D721Med (cell line): ENCODE measurements at places on chromosomes 16 and 17.

GRCh38 chr17:58533616-58534188 is 19.3 kb upstream of the MTMR4 start:
- no peak for DNase-seq

GRCh38 chr17:56694825-56695224 is 101.3 kb downstream of the NOG start:
- no peak for DNase-seq

GRCh38 chr17:17186051-17186450 is 20.1 kb downstream of the PLD6 start:
- DNase-seq = no peak

DNA sequence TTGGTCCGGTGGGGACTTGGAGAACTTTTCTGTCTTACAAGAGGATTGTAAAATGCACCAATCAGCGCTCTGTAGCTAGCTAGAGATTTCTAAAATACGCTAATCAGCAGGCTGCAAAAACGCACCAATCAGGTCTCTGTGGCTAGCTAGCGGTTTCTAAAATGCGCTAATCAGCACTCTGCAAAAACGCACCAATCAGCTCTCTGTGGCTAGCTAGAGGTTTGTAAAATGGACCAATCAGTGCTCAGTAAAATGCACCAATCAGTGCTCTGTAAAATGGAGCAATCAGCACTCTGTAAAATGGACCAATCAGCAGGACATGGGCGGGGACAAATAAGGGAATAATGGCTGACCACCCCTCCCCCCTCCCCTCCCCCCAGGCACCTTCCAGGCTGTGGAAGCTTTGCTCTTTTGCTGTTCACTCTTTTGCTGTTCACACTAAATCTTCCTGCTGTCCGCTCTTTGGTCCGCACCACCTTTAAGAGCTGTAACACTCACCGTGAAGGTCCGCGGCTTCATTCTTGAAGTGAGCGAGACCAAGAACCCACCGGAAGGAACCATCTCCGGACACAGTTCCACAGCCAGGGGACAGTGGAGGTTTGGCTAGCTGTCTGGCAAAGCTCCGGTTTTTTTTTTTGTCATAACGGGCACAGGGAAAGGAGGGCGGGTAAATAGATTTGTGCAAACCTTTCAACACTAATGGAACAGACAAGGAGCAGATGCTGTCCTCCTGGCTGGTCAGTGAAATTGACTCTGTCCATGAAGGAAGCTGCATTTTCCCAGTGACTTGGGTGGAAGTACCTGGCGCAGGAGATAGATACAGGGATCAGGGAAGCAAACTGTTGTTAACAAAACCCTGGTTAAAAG is 8.3 kb downstream of the PITPNC1 start:
- no peak for DNase-seq

- DNase-seq = no peak
These were observed 13.6 kb downstream of the TOX3 start for GRCh38 chr16:52533296-52533695.

DNA sequence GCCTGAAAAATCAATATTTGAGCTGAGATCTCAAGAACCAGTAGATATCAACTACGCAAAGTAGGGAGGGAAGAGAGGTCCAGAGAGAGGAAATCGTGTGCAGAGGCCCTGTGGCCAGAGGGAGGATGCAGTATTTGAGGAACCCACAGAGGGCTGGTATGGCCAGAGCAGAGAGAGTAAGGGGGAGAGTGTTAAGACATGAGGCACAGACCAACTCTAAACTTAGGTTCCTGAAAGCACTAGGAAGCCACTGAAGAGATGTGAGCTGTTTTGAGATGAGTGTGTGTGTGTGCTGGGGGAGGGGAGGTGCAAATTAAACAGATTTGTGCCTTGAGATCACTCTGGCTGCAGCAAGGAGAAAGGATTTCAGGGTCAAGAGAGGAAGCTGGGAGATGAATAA is 10.9 kb downstream of the SLC13A2 start:
- DNase-seq = no peak

GRCh38 chr16:11329891-11330290 is 15.4 kb upstream of the RMI2 start:
- DNase-seq = no peak

DNA sequence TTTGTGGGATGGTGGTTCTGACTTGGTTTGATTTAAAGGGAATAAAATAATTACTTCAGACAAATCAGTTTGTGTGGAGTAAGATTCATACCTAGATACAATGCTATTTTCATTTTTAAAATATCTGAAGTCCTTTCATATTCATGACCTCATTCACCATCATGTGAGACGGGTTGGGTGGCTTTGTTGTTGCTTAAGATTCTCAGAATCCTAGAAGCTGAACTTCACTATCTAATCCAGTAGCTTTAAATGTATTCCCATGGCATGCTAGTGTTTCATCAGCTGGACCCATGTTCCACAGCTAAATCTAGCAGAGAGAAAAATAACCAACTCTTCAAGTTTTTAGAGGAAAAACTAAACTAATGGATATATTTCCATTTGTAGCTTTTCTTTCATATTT is 2.7 kb upstream of the AMFR start:
- no peak for DNase-seq

DNA sequence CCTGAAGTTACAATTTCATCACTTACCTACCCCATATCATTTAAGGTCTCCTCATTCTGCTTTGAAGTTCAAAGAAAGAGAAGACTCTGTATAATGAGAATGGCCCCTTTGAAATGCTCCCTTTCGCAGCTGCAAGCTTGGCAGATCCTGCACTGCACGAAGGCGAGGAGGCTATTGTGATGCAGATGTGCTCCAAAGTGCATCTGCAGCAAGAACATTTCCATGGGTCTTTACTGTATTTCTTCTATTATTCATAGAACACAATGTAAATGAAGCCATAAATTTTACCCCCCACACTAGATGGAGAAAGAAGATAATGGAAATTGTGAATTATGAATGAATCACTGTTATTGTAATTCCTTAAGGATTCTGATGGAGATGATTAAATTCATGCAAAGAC is 178.7 kb downstream of the CHD9NB start:
- no peak for DNase-seq

DNA sequence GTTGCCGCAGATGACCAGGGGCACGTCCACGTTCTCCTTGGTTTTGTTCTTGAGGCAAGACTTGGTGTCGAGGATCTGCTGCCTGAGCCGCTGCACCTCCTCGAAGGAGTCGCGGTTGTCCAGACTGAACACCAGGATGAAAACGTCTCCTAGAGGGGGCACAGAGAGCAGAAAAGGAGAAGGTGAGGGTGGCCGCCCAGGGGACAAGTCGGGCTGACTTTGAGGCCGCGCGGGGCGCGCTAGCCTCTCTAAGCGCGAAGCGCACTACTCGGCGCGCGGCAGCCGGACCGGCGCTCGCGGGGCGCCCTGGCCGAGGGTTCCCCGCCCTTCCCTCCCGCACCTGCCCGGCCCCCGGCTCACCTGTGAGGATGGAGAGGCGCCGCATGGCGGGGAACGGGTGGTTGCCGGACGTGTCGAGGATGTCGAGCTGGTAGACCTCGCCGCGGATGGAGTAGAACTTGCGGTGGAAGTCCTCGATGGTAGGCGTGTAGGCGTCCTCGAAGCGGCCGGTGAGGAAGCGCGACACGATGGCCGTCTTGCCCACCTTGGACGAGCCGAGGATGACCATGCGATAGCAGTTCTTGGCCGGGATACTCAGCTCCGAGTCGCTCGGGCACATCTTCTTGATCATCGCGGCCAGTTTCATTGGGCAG is 533 bp downstream of the RASD1 start:
- DNase-seq = no peak

- no peak for DNase-seq
These were observed 20.0 kb upstream of the FA2H start for GRCh38 chr16:74794668-74795067.

- no peak for DNase-seq
These were observed 4.8 kb upstream of the HOXB8 start for GRCh38 chr17:48619826-48620449.

- no peak for DNase-seq
These were observed 33.3 kb downstream of the MSI2 start for GRCh38 chr17:57289613-57290012.

GRCh38 chr17:44211281-44212265 is 7.9 kb downstream of the UBTF start:
- DNase-seq = no peak

GRCh38 chr17:56034197-56034635 is 119.1 kb upstream of the ANKFN1 start:
- no peak for DNase-seq

- DNase-seq = no peak
These were observed 75.9 kb upstream of the TNRC6C start for GRCh38 chr17:77882481-77883212.

GRCh38 chr17:6660101-6660500 is 8.5 kb downstream of the C17orf100 start:
- no peak for DNase-seq

DNA sequence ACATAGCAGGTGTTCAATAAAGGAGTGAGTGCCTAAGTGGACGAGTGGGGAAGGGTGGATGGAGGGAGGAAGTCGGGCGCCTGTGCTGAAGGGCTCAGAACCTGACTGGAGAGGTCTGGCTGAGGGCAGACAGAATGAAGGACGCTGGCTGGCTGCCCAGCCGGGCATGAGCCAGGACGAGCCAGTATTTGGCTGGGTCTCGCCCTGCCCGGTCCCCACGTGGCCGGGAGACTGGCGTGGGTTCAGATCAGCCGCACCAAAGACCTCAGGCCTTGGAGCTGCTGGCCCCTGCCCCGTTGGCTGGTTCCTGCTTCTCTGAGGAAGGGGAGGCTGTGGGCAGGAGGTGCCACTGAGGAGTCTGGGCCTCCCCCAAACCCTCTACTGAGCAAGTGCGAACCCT is 79.8 kb downstream of the ENGASE start:
- DNase-seq = no peak

GRCh38 chr17:75307957-75308731 is 18.9 kb upstream of the SLC25A19 start:
- no peak for DNase-seq

DNA sequence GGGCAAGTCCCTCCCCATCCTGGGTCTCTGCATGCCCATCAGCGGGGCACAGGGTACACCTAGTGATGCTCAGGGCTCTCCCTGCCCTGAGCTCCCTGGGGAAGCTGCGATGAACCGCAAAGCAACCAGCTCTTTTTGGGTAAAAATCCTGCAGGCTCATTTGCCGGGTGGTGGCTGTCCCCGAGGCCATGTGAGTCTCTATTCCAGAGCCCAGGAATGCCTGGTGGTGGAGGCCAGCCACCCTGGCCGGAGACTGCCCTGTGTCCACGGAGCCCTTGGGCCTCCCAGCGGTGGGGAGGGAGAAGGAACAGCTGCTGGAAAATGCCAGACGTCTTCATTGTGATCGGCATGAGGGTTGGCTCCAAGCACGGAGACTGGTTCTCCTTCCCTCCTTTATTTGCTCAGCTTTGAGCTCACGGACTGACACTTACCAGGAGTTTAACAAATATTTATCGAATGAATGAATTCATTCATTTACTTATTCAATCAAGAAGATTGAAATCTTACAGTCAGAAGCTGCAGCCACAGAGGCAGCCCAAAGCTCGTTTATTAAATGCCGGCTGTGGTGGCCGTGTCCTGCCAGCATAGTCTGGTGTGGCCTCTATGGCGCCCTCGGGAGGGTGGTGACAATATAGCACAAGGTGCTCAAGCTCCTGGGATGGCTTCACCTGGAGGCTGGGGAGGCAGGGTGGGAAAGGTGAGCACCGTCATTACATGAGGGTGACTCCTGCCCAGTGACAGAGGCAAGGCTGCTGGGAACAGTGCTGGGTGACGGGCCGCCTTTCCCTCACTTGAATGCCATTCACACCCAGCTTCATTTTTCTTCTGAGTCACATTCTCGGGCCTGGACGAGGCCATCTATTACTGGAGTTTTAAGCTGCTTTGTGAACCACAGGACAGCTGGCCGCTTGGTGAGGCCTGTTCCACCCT is 31.1 kb upstream of the JPH3 start:
- DNase-seq = no peak

GRCh38 chr16:61233713-61234112 is 802.5 kb downstream of the CDH8 start:
- DNase-seq = no peak

- DNase-seq = no peak
These were observed 26.2 kb upstream of the NUDT7 start for GRCh38 chr16:77696149-77696548.

GRCh38 chr17:78258323-78259191 is 27.1 kb downstream of the TMEM235 start:
- no peak for DNase-seq

DNA sequence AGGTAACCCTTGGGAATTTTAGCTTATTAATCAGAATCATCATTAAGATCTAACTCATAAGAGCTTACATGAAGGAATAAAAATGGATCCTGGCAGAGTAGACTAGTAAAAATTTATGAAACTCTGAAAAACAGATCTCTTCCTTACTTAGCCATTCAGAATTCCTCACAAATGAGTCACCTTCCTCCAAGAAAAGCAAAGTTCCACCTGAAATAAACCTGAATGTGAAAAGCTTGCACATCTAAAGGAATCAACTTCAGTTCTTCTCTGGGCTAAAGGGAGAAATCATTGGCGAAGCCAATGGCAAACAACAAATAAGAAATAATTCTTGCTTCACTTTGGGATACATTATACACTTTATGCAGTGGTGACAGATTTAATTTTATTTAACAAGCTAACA is 22.7 kb downstream of the MYO1D start:
- DNase-seq = no peak

DNA sequence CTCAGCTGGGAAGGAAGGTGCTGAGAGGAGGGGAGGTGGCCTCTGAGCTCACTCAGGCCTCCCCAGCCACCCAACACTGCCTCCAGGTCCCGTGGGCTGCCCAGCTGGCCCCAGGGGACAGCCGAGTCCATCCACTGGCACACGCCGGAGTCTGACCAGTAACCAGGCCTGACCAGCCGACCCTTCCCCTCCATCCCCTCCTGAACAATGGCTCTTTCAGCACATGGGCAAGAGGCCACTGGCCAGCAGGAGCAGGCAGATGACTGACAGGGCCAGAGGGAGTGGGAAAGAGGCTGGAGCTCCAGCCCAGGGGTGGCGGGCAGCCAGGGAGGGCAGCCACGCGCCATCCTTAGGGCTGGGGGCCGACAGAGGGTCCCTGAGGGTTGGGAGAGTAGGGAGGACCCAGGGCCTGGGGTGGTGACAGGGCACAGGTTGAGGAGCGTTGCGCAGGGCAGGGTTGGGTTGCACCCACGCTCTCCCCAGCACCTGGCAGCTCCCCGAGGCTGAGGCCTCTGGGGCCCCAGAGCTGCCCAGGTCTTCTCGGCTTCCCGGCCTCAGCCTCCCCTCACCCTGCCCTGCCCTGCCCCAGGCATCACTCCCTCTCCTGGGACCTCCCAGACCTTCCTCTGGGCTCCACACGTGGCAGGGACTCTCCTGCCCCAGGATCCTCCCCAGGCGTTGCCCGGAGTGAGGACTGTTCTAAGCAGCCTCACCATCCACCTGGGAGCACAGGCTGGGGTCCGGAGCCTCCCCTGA is 20.2 kb upstream of the SLC38A10 start:
- DNase-seq = no peak

- no peak for DNase-seq
These were observed 65.0 kb downstream of the CBLN1 start for GRCh38 chr16:49216593-49216992.
